Stimulated activated CD4-positive, alpha-beta T cell treated with anti-CD3 and anti-CD28 coated beads, TNF-alpha, amount 100 ng/mL, for 1 hour (primary cell): ENCODE measurements at places on chromosomes 12 and 14.
A peak's percentile ranks its signal among the peaks of the same experiment; 100 is the strongest.

DNA sequence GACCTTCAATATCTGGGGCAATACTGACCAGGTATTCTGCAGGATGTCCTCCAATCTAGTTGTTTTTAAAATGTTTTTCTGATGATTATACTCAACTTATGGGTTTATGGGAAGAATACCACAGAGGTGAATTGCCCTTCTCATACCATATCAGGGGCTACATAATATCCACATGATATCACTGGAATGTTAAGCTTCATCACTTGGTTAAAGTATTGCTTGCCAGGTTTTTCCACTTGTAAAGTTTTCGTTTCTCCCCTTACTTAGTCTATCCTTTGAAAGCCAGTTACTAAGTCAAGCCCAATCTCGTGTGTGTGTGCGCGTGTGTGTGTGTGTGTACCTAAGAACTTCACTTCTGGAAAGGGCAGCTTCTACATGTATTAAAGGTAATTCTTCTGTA is 980.9 kb upstream of the FBXO33 start:
- no peak for DNase-seq

DNA sequence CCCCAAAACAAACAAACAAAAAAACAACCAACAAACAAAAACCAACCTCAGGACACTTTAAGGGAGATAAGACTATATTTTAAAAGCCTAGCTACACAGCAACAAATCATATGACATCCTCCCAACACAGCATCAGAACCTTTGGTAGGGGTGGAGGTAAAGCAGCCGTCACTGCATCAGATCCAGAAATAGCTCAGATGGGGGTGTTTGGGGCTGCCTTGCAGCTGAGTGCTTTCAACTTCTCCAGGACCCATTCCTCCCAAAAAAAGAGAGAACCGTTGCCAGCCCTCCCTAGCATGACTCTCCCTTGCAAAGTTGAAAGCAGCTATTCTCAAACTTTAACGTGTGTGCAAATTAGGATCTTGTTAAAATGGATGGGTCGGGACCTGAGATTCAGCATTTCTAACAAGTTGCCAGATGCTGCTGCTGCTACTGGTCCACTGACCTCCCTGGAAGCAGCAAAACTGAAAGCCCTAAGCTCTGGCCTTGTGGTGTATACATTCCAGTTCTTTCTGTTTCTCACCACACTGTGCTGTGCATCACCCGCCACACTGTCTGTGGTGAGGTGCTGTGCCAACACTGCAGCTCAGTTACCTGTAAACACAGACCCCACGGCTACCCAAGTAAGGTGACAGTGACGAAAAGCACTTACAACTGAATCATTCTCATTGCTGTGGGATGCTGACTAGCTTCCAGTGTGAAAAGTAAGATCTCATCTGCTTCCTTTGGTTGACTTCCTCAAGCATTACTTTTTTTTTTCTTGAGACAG is 54.0 kb downstream of the SLC38A1 start:
- peak; percentile 62 for DNase-seq

- no peak for DNase-seq
These were observed 68.8 kb upstream of the AMN start for GRCh38 chr14:102853648-102854047.

GRCh38 chr14:104322531-104323366 is 184.4 kb downstream of the KIF26A start:
- DNase-seq: no peak

DNA sequence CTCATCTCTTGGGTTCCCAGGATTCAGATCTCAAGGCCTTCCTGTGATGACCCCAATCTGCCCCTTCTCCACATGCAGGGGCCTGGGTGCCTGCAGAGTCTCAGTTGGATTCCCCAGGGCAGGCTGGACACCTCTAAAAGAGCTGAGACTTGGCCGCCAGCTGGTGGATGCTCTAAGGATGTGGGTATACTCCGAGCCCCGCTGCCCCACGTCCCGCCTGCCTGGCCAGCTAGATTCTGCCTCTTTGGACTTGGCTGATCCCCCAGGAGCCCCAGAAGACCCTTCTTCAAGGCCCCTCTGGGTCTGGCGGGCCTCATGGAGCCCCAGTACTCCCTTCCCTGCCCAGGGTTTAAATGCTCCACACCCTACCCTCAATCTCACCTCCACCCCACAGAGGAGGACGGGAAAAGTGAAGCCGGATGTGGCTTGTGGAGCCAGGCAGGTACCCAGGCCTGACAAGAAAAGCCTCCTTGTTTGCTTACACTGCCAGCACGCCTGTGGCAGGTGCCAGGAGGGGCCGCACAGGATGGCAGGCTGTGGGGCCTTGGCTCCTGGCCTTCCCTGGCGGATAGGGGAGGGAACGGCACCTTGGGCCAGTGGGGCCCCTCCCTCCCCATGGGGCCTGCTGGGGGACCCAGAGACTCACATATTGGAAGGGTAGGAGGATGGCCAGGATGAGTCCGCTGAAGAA is 15.1 kb downstream of the FAIM2 start:
- no peak for DNase-seq
